ENCODE measurements at places on chromosomes 3 and 15.

DNA sequence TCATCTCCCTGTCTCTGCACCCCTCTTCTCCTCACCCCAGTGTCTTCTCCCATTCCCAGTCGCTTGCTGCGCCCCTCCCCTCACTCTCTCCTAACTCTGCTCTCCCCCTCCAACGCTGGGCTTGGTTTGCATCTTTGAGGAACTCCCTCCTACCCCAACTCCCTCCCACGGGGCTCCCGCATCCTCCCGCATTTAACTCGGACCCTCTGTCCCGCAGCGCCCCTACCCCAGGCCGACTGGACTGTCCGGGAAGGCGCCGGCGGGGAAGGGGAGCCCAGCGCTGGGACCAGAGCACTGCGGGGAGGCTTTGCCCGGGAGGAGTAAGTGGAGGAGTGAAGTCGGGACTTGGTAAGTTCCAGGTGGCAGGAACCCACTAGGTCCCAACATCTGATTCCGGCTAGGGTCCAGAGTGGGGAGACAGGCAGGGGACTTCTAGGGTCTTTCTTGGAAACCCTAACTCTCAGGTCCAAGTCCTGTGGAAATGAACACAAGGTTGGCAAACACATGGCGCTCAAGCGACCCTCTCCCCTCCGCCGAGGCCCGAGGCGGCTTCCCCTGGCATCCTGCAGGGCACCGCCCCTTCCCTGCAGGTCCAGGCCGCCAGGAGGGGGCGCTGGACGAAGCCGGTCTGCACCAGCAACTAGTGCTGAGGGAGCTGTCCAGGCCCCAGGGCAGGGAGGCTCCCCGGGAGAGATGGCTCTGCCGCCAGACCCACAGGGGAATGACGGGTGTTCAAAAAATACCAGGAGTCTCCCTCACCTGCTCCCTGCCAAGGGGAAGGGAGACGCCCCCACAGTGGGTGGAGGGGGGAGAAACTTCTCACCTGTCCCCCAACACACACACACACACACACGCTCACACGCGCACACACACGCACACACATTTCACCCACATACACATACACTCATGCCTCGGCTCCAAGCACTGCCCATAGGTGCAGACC lies 53.2 kb downstream of the LHFPL4 start:
- peak; percentile 16 for DNase-seq

- DNase-seq: peak; percentile 77
Measured at GRCh38 chr15:43150191-43150929, 17.0 kb downstream of the TMEM62 start.

DNA sequence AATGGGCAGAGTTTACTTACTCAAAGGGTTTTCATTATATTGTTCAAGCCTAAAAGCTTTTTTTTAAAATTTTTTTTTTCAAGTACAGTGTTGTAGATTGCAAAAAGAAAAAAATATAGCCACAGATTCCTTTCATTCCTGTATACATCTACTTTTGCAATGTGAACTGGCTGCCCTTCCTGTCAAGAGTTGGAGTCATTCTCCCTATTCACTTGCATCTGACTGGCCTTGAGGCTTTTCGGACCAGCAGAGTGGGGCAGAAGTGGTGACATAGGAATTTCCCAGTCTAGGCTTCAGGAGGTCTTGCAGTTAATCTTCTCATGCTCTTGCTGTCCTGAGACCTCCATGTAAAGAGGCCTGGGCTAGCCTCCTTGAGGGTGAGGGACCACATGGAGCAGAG lies 218.3 kb upstream of the CFAP20DC start:
- DNase-seq: no peak

DNA sequence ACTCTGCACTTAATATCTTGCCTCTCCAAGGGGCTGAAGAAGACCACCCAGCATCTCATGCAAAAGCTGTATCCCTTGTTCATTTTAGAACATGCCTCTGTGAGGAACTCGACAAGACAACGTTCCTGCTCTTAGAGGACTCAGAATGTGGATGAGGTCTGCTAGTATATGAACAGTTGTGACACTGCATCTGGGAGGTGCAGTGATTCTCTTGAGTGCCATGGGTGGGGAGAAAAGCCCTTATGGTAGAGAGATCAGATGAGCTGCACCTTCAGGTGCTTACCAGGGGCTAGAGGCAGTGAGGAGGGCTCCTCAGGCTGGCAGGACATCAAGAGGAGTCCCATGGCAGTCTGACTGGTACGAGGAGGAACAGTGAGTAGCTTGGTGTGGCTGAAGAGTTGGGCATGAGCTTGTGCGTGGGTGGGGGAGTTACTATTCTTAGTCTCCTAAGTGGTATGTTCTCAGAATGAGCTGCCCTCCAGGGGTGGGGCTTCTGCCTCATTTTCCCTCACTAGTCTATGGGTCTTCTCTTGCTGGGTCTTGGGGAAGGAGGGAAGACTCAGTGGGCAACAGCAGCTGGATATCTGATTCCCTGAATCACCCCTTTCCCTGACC lies 56.7 kb upstream of the ATP2B2 start:
- no peak for DNase-seq

DNA sequence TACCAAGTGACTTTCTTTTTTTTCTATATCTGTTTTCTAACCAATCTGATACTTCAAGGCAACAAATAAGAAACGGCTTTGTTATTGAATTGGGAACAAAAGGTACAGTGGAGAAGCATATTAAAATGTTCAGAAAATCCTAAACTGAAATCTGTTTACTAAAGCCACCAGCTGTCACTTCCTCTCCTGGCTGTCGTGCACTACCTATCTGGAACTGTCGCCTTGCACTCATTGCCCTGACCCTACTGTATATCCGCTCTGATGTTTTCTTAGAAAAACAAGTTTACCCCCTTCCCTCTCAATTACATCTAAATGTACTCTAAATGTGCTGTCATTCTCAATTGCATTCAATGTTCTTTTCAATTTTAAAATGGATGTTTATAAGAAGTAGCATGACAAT lies 439.8 kb upstream of the ARRDC4 start:
- DNase-seq: no peak

GRCh38 chr3:99866261-99866761 lies 48.6 kb downstream of the CMSS1 start:
- DNase-seq: peak; percentile 70

- DNase-seq: no peak
Measured at GRCh38 chr3:63076357-63076756, 201.1 kb upstream of the CADPS start.

DNA sequence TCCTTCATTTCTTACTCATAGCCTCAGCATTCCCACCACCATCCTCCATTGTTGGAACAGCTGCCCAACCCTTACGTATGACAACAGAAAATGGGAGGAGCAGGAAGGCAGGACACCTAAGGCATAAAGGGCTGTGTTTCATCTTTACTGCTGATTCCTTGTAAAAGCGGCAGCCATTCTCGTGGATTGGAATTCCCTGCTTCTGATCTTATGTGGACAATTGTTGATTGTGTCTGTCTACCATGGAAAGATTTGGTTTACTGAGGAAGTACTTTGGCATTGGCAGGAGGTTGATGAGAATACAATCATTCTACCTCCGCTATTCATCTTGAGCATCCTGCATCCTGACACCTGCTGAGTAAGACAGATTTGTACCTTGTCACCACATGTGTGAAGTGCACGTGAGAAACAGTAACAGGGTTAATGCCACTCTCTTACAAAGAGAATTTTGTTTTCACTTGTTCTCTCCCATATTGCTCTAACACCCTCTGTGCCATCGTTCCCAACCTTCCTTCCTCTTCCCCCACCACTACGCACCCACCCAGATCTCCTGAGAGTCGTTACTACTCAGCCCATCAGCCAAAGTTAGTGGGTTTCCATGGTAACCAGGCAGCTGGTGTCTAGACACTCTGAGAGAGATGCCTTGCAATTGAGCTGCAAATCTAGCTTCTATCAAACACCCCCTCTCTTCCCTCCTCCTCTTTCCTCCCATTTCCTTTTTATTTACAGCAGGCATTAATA lies 75.7 kb downstream of the GAP43 start:
- no peak for DNase-seq
